ENCODE measurements at places on chromosomes 12 and 14.

DNA sequence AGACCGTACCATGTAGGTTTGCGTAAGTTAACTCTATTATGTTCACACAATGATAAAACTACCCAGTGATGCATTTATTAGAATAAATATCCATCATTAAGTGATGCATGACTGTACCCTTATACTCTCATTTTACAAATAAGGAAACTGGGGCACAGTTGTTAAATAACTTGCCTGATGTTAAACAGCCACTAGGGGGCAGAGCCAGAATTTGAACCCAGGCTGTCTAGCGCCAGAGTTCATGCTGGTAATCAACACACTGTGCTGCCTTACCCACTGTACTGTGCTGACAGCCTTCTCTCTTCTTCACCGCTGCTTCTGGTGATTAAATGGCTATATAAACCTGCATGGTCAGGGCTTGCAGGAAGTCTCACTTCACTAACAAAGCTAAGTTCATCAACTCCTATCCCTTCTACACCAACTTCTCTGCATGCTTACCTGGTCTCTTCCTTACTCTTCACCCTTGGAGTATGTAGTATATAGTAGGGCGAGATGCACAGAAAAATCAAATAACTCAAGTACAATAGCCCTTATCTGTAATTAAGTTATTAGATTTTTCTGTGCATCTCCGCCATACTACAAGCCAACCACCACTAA is 43.6 kb upstream of the APPL2 start:
- peak; percentile 8 for DNase-seq

- no peak for DNase-seq
These were observed 29.4 kb downstream of the KCNA5 start for GRCh38 chr12:5073054-5073453.

- DNase-seq = peak; percentile 81
These were observed 46.9 kb upstream of the CAND1 start for GRCh38 chr12:67222302-67222701.

GRCh38 chr12:121466794-121467637 is 67.1 kb downstream of the RNF34 start:
- DNase-seq = peak; percentile 91

GRCh38 chr14:68397371-68397811 is 395.5 kb downstream of the ZFP36L1 start:
- DNase-seq = no peak

- no peak for DNase-seq
These were observed 363.8 kb upstream of the TMEM132C start for GRCh38 chr12:127903146-127903545.

DNA sequence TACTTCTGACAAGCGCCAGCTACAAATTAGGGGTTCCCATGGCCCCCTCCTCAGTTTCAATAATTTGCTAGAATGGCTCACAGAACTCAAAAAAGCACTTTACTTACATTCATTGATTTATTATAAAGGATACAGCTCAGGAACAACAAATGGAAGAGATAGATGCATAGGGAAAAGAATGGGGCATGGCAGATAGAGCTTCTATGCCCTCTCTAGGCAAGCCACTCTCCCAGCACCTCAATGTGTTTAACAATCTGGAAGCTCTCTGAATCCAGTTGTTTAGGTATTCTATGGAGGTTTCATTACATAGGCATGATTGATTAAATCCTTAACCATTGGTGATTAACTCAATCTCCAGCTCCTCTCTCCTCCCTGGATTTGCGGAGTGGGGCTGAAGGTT is 184.5 kb upstream of the DAAM1 start:
- no peak for DNase-seq

GRCh38 chr12:68403296-68403695 is 71.1 kb upstream of the MDM1 start:
- no peak for DNase-seq

- DNase-seq = no peak
These were observed 5.7 kb downstream of the RAB35 start for GRCh38 chr12:120110550-120111501.

DNA sequence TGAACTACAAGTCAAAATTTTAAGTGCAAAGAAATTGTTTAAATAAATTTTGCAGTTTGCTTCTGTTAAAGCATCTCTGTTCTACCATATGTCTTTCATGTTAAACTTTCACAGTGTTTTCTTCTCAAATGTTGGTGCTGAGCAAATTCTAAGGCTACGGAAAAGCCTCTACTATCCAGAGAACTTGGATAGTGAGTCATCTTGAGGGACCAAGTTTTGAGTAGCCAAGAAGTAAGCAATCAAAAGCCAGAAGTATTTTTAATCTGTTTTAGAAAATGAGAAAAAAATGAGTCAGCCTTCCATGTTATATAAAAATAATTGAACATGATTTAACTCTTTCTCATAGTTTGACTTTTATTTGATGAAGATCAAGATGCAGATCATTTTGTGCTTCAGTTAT is 3.3 kb downstream of the BRMS1L start:
- DNase-seq = no peak

GRCh38 chr12:19927661-19928060 is 440.7 kb upstream of the PDE3A start:
- no peak for DNase-seq

DNA sequence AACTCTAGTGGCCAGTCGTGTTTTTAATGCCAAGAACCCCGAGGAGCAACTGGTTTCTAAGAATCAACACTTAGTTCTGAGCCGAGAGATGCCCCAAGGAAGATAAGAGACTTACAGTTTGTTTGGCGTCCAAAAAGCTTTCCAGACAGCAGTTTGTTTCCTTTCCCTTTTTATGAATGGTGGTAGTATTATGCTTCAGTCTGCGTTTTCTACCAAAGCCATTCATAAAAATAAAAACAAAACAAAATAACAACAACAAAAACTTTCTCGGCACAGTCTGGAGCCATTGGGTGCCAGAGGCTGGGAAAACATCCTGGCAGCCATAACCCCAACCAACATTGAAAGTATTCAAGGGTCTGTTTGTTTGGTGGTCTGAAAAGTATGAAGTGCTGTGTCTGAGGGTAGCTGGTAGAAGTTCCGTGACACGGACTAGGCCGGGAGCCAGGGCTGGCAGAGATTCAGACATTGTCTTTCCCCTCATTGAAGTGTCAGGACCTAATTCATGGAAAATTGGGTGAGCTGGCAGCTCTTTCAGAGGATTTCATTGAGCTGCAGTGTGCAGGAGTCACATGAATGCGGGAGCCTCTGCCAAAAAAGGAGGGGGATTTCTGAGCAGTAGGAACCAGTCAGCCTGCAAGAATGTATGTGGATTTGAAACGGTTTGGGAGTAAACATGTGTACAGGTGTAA is 124.2 kb downstream of the HMGA2 start:
- DNase-seq = no peak

DNA sequence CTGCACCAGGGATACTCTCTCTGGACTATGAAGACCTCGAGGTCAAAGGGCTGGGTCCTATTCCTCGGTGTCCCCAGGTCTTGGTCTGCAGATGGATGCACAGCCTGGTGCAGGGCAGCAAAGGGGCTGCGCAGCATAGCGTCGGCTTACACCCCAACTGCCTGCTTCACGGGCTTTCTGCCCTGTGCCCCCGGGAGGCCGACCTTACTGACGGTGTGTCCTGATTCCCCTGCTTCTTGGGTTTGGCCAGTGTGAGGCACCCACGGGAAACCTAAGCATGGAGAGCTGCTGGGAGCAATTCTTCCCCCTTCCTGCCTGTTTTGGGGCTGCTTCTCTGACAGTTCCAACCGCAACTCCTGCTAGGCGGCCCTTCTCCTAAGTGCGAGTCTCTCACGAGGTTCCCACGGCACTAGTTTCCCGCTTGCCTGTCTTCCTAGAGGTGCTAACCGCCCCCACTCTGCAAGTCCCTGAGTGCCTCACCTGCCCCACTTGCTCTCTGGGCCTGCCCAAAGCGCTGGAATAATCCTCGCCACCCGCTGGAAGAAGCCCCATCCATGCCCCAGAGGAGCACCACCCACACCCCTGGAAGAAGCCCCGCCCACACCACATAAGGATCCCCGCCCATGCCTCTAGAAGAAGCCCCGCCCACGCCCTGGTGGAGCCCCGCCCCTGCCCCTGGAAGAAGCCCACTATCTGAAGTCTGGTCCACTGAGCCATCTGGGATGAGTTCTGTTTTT is 54.0 kb downstream of the PRIMA1 start:
- no peak for DNase-seq

DNA sequence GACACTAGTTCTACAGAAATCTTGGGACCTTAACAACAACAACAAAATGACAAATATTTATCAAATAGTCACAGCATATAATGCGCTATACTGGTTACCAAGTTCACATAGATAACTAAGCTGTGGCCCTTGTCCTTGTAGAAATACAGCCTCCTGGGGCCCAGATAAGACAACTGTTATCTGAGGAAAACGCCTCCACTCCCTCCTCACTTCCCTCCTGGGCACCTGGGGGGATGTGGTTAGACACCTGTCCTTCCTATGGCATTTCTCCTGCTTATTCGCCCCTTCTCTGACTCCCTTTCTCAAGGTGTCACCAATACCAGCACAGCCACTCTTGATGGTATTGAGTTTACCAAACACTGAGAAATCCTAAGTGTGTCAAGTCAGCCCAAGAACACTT is 419.4 kb downstream of the RAD51B start:
- DNase-seq = no peak

GRCh38 chr14:105180592-105181548 is at the start of gene NUDT14:
NUDT14 (minus strand) TSS chr14:105181312; CDS start chr14:105181209, 103 bp downstream.
- peak; percentile 86 for DNase-seq

GRCh38 chr14:31275731-31276130 is 68.1 kb upstream of the HECTD1 start:
- DNase-seq = no peak

- DNase-seq = no peak
These were observed 167.9 kb upstream of the NTF3 start for GRCh38 chr12:5264006-5264405.

- DNase-seq = no peak
These were observed 86.4 kb downstream of the EML1 start for GRCh38 chr14:99879401-99880295.
